ENCODE measurements at places on chromosomes 12 and 14. TPM values are rescaled to one million over a fixed set of nuclear protein-coding genes. Genes with fewer than 3 reads are reported as not detected.

The PLEKHH1 gene
- total RNA-seq = 0.56 TPM

The EVL gene
- total RNA-seq = 13.2 TPM

The TMEM19 gene
- 45.9 TPM for total RNA-seq

The SFSWAP gene
- 18.3 TPM for total RNA-seq

The KRT81 gene
- total RNA-seq = 0.96 TPM
